Kidney glomerular epithelial cell (primary cell): ENCODE measurements at places on chromosomes 11 and 22.

DNA sequence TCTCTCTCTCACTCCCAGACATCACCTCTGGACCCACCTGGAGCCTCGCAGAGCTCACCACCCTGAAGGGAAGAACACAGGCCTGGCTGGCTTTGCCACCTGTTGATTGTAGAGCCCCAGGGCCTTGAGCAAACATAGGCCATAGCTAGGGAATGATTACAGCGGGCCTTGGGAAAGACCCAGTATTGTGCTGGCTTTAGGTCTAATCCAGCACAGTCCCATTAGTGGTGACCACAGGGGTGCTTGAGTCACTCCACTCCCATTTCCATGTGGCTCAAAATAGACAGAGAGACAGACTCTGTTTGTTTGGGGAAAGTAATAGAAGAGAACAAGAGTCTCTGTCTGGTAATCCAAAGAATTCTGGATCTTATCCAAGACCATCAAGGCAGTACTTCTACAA lies 42.7 kb upstream of the FAM181B start:
- DNase-seq: no peak

- no peak for DNase-seq
These were observed 1.3 kb downstream of the TRAF6 start for GRCh38 chr11:36508743-36509142.

DNA sequence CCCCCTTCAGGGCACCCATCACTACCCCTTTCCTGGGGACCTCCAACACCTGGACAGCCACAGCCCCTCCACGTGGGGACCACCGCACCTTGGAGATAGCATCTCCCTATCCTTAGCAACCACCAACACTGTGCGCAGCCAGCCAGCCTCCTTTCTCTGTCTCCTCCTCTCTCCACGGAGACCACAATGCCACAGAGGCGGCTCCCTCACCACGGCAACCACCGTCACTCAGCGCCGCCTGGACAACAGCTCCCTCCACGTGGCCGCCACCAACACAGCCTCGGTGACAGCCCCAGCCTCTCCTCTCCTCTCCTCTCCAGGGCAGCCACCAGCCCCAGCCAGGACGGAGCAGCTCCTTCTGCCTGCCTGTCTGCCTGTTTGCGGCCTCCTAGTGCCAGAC lies 10.5 kb downstream of the ELFN2 start:
- no peak for DNase-seq

- DNase-seq: no peak
These were observed 70.1 kb upstream of the LRRC55 start for GRCh38 chr11:57111619-57112018.

- no peak for DNase-seq
These were observed 46.9 kb upstream of the TP53I11 start for GRCh38 chr11:44997566-44997965.

DNA sequence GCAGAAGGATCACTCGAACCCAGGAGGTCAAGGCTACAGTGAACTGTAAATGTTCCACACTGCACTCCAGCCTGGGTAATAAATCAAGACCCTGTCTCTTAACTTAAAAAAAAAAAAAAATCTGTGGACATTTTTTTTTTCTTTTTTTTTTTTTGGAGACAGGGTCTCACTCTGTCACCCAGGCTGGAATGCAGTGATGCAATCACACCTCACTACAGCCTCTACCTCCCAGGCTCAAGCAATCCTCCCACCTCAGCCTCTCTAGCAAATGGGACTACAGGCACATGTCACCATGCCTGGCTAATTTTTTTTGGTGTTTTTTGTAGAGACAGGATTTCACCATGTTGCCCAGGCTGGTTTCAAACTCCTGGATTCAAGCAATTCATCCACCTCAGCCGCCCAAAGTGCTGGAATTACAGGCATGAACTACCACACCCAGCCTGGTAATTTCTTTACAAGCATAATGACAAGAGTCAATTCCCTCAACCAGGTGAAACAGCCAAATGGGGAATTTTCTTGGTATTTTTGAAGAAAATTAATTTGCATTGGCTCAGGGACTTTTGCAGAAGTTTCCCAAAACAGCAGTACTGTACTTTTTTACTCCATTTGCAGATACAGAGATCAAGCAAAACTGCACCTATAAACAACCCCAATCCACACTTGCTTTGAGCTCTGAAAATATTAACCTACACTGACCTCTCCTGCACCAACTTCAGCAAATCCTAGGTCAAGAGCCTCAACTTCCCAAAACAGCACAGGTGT lies 44.0 kb downstream of the MRTFA start:
- no peak for DNase-seq

GRCh38 chr22:37269936-37270678 lies 12.2 kb upstream of the CYTH4 start:
- DNase-seq: no peak

DNA sequence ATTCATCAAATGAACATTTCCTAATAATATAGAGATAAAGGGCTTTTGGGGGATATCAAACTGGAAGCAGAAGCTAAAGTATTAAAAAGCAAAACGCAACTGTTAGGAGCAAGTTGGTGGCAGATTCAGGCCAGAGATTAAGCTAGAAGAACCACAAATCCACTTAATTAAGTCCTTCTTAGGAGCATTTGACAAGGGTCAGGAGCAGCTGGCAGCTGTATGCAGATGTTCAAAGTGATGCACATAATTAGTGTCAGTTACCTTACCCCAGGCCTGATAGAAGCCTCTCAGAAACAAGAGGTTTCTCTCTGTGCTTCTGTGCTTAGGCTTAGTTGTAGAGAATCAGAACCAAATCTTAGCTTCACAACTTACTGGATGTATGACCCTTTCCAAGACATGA lies 546.5 kb upstream of the ANO5 start:
- no peak for DNase-seq

DNA sequence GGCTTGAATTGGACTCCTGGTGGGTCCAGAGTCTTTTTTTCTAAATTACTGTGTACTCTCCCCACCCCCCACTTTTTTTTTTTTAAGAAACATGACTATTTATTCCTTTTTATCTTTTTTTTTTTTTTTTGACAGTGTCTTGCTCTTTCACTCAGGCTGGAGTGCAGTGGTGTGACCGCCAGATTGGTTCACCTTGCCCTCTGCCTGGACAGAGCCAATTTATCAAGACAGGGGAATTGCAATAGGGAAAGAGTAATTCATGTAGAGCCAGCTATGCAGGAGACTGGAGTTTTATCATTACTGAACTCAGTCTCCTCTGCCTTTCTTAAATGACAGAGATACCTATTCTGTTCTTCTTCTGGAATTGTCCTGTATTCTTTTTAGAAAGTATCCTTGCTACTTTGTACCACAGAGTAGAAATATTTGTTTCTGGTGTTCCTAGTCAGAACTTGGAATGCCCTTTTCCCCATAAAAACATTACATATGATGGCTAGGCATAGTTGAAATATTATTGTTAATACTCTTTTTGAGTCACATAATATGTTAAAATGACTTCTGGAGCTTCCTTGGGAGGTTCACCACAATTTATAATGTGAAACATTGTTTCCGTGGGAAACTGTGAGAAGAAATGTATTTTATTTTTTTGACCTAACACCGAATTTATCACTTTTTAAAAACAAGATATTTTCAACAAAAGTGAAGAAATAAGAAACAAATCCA lies 95.6 kb downstream of the UVRAG start:
- DNase-seq: no peak

GRCh38 chr11:95835768-95836488 lies 45.6 kb downstream of the CEP57 start:
- peak; percentile 67 for DNase-seq
